ENCODE measurements at places on chromosomes 2 and 18.

GRCh38 chr2:33022989-33023727 lies 76.4 kb downstream of the LTBP1 start:
- no peak for DNase-seq

GRCh38 chr2:209638346-209638745 lies 133.3 kb upstream of the UNC80 start:
- no peak for DNase-seq

GRCh38 chr2:156333274-156333950 lies 891 bp upstream of the NR4A2 start:
- no peak for DNase-seq

- DNase-seq, result no peak
These were observed 77.5 kb downstream of the EPHA4 start for GRCh38 chr2:221494556-221494955.

- DNase-seq, result no peak
These were observed 248.9 kb downstream of the TDRD15 start for GRCh38 chr2:21372654-21373053.

GRCh38 chr2:194103941-194104659 lies 1552.9 kb upstream of the SLC39A10 start:
- DNase-seq, result no peak

All from cerebellar nuclear complex (tissue), 1 donor.